Skin of body (tissue), 3 donors: ENCODE measurements at places on chromosomes 7 and 10.

- DNase-seq = no peak
These were observed 91.4 kb upstream of the FAM133B start for GRCh38 chr7:92681633-92682032.

- no peak for DNase-seq
These were observed 8.9 kb upstream of the KCNK18 start for GRCh38 chr10:117188371-117188770.

DNA sequence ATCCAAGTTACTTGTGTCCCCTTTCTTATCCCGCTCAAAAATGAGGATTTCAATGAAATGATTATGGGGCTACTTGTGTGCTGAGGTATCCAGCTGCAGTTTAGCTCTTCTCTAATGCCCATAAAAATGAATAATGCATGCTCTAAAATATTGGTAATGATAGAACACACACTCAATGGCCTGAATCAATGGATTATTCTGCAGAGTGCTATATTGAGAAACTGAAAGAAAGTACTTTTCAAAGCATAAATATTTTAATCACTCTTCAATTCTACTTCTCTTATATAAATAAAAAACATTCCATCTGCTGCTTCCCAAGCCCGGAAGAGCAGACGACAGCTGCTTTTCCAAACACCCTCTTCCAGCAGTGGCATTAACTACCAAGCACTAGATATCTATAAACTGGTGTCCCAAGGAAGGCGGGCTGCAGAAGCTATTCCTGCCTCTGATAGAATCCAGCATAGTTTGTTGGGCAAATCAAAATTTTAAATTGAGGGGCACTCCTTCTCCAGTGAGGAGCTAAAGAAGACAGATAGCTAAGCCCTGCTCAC, 284.9 kb upstream of the AOAH start:
- DNase-seq = no peak

- DNase-seq = no peak
These were observed 341.5 kb upstream of the NPVF start for GRCh38 chr7:25569765-25570164.

- no peak for DNase-seq
These were observed 992 bp upstream of the MGMT start for GRCh38 chr10:129465796-129466702.

GRCh38 chr10:77297393-77297739, 340.2 kb downstream of the KCNMA1 start:
- DNase-seq = no peak

GRCh38 chr7:81692146-81692905, 77.5 kb downstream of the HGF start:
- DNase-seq = no peak

- DNase-seq = no peak
These were observed 19.2 kb downstream of the PLA2G12B start for GRCh38 chr10:72935361-72935760.

GRCh38 chr7:77226357-77226839, 26.8 kb upstream of the FGL2 start:
- peak; percentile 78 for DNase-seq

- no peak for DNase-seq
These were observed 173.9 kb downstream of the ARID5B start for GRCh38 chr10:62075414-62075813.

DNA sequence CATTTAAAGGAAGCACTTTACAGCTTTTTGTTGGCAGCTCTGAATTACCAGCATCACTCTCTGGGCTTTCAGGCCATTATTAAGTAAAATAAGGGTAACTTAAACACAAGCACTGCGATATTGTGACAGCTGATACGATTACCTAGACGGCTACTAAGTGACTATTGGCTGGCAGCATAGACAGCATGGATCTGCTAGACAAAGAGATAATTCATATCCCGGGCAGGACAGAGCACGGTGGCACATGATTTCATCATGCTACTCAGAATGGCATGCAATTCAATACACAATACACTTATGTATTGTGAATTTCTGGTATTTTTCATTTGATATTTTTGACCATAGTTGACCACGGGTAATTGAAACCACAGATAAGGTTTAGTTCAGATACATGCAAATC, 522.0 kb upstream of the LRRN3 start:
- DNase-seq = no peak

GRCh38 chr7:109259151-109259550, 689.5 kb downstream of the DNAJB9 start:
- no peak for DNase-seq

- DNase-seq = peak; percentile 38
These were observed 44.5 kb downstream of the STARD3NL start for GRCh38 chr7:38222481-38223096.

DNA sequence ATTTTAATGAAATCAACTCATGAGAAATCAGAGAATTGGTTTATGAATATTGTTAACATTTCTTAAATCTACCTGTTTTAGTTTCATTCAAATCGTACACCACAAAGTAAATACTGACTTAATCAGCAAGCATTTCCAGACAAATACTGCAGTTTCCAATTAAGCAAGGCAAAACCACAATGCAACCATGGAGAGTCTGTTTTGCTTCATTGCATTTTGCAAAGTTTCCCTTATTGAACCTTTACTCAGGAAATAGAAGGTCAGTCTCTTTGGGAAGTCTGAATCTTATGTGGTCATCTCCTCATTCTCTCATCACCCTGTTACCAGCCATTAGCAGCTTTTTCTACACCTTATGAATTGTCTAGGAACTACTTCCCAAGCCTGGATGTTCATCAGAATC, 400.5 kb downstream of the IPMK start:
- DNase-seq = no peak

GRCh38 chr10:56269181-56269580, 91.9 kb downstream of the ZWINT start:
- no peak for DNase-seq

DNA sequence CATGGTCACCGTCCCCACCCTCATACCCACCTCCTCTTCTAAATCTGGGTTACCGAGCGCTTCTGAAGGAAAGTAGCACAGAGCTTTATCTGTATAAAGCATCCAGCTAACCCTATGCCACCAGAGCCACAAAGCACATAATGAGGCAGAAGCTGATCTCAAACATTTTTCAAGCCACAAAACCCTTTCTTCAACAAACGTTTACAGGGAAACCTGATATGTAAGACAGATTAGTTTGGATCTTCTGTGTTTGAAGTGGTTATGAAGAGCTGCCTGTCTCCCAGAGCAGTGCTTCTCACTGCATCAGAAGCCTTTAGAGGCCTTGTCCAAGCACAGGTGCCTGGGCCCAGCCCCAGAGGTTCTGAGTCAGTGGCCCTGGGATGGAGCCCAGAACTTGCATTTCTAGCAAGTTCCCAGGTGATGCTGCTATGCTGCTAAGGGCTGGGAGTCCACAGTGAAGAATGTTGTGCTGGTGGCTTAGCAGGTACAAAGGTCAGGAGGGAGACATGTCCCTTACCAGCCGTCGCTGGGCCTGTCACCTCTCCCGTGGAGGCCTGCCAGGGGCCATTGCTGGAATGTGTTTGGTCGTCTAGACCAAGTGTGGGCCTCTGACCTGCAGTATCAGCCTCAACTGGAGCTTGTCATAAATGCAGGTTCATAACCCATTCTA, 90.4 kb downstream of the TAF3 start:
- no peak for DNase-seq

GRCh38 chr10:29845166-29845565, 210.4 kb upstream of the SVIL start:
- DNase-seq = no peak

GRCh38 chr10:103451091-103451813, 918 bp downstream of the CALHM2 start:
- peak; percentile 73 for DNase-seq

DNA sequence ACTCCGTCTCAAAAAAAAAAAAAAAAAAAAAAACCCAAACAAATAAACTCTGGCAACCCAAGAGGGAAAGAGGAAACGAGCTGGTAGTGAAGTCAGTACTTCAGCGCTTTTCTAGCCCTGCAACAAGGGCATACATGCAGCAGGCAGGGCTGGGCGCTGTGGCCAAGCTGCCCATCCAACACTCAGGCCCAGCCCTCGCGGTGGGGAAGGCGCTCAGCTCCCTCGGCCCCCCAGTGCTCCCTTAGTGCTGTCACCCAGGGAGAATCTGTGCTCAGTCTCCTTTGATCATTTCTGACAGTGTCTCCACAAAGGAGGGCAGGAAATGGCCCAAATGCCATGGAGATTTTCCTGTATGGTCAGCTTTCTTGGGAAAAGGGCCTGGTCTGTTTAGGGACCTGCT, 97.2 kb downstream of the SMURF1 start:
- no peak for DNase-seq

DNA sequence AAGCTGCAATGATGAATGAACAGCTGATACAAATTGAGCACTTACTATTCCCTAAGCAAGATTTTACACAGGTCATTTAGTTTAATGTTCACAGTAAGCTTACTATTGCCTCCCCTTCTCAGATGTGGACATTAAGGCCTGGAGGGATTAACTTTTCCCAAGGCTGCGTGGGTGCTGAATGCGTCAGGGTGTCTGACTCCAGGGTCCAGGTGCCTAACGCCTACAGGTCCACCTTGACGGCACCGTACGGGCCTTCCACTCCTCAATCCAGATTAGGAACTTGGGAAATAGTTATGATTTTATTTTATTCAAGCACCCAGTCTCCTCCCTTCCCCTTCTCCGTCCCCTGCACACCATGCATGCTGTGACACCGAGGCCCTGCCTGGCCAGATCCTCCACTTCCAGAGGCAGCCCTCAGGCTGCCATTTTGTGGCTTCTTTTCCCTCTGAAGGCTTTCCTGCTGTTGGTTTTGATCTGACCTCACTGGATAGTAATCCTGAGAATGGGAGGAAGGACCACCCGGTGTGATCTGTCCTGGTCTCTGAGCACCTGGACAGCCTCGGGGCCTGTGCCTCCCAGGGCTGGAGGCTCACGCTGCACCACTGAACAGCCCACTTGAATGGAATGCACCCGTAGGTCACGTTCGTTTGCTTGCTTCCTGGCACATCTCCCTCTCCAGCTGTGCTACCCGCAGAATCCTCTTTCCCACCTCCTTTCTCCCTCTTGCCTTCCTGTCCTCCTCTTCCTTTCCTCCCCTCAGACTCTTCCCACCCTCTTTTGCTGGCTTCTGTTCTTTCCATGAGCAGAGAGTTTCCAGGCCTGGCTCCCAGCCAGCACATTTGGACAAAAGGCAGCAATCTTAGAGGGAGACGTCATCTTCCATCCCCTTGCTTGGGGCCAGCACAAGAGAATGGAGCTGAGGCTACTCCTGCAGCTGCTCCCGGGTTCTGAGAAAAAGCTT, 14.4 kb downstream of the DENND2A start:
- peak; percentile 98 for DNase-seq

GRCh38 chr7:105713488-105714465, 132.5 kb upstream of the EFCAB10 start:
- no peak for DNase-seq

DNA sequence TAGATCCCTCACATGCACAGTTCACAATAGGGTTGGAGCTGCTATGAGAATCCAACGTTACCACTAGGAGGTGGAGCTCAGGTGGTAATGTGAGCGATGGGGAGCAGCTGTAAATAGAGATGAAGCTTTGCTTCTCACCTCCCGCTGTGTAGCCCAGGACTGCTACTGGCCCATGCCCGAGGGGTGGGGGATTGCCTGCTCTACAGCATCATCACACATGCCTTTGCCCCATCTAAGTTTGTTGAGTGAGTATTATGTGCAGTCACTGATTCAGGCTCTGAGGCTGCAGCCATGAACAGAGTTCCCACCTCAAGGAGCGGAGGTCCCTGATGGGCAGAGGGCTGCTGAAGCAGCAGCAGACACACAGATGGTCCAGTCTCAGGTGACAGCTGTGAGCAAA, 94.1 kb downstream of the CHST15 start:
- no peak for DNase-seq

DNA sequence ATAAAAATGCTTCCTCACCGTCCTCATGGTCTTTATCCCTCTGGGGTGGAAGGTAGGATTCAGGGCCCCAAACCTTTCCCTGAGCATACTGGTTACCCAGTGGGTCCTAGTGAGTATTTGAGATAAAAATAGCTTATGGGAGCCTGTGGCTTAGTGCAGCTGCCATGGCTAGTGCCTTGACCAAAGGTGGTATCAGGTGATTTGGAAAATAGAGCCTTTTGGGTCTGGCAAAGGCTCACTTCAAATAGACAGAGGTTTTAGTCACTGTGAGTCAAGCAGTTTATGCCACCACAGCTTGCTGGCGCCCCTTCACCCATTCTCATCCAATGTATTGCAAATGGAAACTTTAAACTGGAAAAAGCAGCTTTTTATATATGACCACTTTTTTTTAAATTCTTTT, 30.4 kb downstream of the PLAU start:
- DNase-seq = no peak

GRCh38 chr10:59517341-59517899, 155.1 kb upstream of the FAM13C start:
- peak; percentile 44 for DNase-seq

DNA sequence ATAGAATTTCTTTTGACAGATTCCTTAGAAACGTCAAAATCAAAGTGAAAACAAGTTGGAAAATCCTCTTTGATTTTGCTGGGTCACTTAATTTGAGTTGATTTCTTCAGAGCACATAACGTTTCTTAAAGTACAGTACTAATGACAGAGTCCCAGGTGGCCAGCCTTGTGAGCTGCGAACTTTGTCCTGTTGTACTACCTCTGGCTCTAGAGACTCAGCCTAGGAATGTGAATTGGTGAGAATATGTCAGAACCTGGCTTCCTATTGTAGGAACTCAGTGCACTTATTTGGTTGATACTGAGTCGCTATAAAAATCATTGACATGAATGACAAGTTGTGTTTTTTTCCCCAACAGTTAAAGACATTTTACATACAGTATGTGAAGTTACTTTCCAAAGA, 20.2 kb downstream of the SDK1 start:
- DNase-seq = no peak

- DNase-seq = no peak
These were observed 525.9 kb downstream of the DNAJB6 start for GRCh38 chr7:157862731-157863130.

- DNase-seq = no peak
These were observed 188.8 kb downstream of the GFRA1 start for GRCh38 chr10:116084161-116084560.

DNA sequence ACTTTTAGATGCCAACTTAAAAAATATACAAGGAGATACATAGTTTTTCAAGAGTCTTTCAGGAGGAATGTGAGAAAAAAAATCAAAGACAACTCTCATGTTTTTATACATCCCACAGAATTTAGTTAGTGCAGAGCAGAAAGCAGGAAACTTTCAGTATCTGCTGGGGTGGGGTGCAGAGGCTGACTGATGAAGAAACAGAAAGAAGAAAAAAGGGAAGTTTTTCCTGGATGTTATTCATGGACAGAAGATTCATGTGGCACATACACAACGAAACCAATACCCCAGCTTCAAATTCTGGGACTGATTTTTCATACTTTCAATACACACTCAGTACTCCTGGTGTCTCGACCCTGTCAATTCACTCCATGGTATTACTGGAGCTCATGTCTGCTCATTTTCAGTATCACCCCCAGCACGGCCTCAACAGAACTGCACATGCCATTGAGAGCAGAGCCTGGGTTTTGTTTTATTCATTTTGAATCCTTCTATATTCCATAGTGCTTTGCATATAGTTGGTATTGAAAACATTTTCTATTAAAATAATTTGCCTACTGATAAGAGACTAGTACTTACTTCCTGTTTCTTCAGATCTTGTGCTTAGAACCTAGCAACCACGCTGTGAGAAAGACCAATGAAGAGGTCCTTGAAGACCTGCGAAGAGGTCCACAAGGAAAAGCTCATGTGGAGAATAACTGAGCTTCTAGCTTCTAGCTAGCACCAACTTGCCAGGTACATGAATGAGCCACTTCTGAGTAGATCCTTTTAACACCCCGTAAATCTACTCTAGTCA, 49.0 kb downstream of the NDUFB2 start:
- DNase-seq = no peak

GRCh38 chr7:77542409-77542808, 5.3 kb downstream of the PTPN12 start:
- DNase-seq = no peak
